ENCODE measurements at places on chromosomes 16 and 17.
A peak's percentile ranks its signal among the peaks of the same experiment; 100 is the strongest.

- DNase-seq = no peak
Measured at GRCh38 chr16:15739950-15740349, 89.9 kb downstream of the NDE1 start.

- no peak for DNase-seq
Measured at GRCh38 chr16:90053902-90054500, 23.1 kb downstream of the PRDM7 start.

GRCh38 chr17:35731917-35732805 is 722 bp downstream of the RASL10B start:
- DNase-seq = no peak

DNA sequence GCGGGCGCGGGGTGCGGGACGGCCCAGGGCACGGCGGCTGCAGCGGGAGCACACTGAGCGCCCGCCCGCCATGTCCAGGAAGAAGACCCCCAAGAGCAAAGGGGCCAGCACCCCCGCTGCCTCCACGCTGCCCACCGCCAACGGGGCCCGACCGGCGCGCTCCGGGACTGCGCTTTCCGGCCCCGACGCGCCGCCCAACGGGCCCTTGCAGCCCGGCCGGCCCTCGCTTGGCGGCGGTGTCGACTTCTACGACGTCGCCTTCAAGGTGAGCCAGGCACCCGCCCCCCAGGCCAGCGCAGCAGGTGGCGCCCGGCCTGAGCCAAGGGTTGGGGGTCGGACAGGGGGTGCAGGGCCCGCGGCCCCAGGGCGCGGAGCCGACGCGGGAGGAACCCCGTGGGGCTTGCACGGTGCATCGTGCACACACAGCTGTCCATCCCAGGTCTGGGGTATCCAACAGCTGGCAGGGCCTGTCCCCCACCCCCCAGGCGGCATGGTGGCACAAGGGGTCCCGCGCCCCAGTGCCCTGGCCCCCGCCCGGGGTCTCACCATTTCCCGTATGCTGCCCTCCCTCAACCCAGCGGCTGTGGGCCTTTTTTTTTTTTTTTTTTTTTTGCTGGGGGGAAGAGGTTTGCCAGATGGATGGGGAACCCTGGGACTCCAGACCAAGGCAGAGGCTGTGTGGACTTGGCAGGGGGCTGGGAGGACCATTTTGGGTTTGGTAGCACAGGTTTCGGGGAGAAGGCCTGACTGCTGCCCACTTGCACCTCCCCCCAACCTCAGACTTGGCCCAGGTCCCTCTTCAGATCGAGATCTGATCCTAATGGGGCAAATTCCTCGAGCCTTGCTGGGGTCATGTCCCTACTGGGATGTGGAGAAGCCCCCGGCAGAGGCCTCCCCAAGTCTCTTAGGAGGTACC is 547 bp downstream of the RAB26 start:
- no peak for DNase-seq

- no peak for DNase-seq
Measured at GRCh38 chr16:19236561-19237209, 48.8 kb upstream of the CLEC19A start.

DNA sequence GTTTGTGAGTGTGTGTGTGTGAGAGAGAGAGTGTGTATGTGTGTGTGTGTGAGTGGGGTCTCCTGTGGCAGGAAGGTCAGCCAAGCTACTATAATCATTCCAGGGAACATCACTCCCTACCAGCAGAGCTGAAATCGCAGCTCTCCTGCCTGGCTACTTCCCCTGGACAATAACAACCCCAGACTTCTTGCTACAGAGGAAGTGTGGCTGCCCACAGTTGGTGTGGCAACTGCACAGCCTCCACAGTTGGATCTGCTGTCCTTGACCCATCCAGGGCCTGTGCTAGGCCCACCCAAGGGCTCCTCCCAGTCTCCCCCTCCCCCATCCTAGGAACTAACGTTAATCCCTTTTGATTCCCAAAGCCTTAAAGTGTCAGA is 1.5 kb downstream of the SLC13A5 start:
- no peak for DNase-seq

GRCh38 chr16:47004652-47005051 is 31.2 kb upstream of the DNAJA2 start:
- DNase-seq = no peak

DNA sequence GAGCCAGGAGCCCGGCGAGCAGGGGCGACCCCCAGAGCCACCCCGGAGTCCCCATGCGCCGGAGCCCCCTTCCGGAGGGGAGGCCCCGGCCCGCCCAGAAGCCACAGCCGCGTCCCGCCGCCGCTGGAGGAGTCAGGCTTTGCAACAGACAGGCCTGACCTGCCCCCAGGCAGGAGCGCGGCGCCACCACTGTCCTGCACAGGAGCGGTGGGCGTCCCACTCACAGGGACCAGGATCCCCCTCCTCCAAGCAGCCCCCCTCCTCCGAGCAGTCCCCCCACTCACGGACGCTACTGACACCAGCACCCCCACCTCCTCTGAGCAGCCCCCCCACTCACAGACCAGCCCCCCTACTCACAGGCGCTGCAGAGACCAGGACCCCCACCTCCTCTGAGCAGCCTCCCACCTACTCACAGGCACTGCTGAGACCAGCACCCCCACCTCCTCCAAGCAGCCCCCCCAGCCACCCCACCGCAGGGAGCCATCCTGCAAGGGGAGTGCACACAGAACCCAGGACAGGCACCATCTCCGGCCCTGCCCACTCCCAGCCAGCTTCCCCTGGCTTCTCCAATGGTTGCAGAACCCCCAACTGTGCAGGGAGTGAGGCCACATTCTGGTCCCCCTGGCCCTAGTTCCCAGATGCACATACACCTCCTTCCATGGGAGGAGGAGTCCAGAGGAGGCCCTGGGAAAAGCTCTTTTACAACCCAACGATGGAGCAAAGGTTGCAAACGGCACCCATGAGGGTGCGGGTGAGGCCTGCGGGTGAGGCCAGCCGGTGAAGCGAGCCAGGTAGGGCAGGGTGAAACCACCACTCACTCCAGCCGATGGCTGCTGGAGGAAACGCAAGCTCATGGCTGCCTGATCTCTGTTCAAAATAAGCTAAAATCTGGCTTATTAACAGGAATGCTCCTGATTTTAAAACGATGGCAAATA is 69.9 kb downstream of the ABR start:
- DNase-seq = peak; percentile 43

DNA sequence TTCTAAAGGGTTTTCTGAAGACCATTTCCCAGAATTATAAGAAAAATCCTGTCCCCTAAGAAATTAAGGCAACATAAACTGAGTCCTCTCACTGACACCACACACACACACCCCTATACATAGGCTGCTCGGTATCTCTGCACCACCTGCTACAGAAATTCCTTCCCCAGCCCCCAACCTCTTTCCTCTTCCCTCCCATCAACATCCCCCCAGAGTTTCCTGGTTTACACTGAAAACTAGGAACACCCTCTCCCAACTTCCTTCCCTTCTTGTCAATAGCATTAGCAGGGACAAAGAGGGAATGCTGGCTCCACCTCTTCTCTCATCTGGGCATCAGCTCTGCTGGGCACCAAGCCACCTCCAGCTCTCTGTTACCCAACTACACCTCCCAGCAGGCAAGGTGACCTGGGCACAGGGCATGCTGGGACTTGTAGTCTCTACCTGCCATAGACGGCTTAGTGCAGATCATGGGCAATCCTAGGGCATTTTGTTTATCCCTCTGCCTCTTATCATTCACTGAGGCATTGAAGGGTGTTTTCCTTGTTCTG is 15.7 kb downstream of the CAVIN1 start:
- DNase-seq = no peak

DNA sequence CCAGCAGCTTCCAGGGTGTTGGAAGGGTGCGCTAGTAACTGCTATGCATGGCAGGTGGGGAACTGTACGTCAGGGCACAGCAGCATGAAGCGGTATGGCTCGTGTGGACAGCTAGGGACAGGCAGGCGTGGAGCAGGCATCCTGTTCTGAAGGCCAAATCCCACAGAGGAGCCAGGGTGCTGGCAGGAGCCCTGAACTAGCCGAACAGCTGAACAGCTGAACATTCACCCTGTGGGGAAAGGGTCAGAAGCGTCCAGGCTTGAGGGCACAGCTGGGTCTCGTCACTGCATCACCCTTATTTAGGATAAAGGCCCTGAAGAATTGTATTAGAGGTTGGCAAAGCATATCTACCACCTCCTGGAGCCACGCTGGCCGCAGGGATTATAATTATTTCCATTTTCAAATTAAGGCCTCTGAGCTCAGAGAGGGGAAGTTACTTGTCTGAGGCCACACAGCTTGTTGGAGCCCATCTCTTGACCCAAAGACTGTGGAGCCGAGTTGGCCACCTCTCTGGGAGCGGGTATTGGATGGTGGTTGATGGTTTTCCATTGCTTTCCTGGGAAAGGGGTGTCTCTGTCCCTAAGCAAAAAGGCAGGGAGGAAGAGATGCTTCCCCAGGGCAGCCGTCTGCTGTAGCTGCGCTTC is 3.3 kb upstream of the STH start:
- DNase-seq = no peak

GRCh38 chr17:7846063-7846735 is 8.7 kb upstream of the TMEM88 start:
- no peak for DNase-seq

DNA sequence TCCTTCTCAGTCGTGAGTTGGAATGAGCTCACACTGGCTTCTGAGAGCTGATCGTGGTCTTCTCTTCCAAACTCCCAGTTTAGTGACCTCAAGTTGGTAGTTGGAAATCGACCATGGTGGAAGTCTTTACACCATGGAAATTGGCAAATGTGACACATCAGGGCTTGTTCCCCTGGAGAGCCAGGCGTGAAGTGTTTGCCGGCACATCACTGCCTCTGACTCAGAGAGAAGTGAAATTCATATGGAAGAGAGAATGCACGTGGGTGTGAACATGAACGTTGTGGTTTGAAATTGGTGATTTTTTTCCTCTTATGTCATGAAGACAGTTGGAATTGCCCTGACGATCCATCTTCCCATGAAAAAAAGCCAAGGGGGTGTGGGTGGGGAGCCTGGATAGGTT is 47.4 kb downstream of the AXIN2 start:
- DNase-seq = no peak

- DNase-seq = no peak
Measured at GRCh38 chr16:23824909-23825308, 10.9 kb upstream of the PRKCB start.

DNA sequence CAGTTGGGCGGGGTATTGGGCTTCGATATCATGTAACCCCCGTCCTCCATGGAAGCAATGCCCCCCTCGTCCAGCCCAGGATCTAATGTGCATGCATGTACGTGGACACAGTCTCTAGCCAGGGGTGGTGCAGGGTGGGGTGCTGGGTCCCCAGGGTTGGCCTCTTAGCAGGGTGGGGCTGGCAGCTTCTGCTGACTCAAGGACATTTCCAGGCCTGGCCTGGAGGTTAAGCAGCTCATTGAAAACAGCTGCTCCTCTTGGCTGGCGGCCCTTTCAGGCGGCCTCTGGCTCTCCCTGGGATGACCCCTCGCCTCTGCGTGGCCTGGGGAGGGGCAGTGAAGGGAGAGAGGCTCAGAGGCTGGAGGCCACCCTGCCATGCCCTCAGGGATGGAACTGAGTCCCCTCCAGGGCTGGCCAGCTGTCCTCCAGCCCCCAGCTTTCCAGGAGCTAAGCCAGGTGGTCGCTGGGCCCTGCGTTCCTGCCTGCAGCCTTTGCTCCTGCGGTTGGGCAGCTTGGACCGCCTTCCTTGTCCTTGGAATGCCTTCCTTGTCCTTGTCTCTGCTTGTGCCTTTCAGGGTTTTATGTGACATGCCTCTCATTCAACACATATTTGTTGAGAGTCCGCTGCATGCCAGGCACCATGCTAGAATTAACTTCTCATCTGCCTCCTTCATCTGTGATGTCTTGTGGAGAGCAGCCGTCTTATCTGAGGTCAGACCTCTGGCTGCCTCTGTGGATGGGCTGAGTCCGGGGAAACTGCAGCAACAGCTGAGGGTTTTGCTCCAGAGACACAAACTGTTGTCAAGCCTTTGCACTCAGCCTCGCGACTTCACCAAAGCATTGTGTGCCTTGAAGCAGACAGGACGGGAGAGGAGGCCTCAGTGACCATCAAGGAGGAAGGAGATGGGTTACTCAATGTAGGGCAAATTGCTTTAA is 26.6 kb downstream of the MRC2 start:
- DNase-seq = no peak

DNA sequence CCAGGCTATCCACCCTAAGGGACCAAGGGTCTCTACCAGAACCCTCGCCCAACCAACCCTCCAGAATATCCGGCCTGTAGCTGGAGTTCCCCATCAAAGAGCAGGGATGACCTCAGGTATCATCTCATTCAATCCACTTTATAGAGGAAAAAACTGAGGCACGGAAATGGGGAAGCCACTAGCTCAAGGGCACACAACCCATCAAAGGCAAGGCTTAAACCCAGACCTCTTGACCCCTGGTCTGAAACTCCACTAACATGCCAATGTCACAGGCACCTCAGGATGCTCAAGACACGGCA is 1.6 kb downstream of the TBC1D10B start:
- DNase-seq = no peak

DNA sequence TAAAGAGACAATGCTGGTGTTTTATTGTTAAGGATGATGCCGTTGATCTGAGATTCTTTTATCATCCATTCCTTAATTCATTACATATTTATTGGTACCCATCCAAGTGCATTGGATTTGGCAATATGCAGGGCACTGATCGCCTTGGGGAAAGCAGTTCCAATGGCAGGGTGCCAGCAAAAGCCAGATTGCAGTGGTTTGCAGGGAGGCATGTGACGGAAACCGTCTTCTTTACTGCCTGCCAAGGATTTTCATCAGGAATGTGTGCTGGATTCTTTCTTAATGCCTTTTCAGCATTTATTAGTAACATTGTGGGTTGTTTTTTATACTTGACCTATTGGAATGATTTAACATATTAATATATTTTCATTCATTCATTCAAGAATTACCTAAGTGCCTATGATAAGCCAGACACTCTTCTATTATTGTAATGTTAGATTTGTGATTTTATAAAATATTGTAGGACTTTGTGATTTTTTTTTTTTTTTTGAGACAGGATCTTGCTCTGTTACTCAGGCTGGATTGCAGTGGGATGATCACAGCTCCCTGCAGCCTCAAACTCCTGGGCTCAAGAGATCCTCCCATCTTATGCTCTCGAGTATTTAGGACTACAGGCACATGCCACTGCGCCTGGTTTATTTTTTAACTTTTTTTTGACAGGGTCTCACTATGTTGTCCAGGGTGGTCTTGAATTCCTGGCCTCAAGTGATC is 93.4 kb upstream of the TNRC6A start:
- no peak for DNase-seq

DNA sequence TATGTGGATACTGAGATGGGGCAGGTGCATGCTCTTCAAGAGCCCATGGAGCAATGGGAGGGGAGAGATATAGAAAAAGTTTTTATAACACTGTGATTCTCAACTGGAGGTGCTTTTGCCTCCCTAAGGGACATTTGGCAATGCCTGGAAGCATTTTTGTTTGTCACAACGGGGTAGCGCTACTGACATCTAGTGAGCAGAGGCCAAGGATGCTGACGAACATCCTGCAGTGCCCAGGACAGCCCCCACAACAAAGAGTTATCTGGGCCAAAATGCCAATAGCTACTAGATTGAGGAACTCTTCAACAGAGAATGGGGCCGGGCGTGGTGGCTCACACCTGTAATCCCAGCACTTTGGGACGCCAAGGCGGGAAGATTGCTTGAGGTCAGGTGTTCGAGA is 67.2 kb upstream of the CLEC3A start:
- DNase-seq = no peak

GRCh38 chr17:79154951-79155585 is 80.4 kb downstream of the ENGASE start:
- no peak for DNase-seq
